ENCODE measurements at places on chromosomes 16 and 17.

GRCh38 chr17:35709874-35710273 is 21.6 kb upstream of the RASL10B start:
- DNase-seq: no peak

GRCh38 chr17:32732296-32732642 is 144.7 kb downstream of the MYO1D start:
- DNase-seq: no peak

DNA sequence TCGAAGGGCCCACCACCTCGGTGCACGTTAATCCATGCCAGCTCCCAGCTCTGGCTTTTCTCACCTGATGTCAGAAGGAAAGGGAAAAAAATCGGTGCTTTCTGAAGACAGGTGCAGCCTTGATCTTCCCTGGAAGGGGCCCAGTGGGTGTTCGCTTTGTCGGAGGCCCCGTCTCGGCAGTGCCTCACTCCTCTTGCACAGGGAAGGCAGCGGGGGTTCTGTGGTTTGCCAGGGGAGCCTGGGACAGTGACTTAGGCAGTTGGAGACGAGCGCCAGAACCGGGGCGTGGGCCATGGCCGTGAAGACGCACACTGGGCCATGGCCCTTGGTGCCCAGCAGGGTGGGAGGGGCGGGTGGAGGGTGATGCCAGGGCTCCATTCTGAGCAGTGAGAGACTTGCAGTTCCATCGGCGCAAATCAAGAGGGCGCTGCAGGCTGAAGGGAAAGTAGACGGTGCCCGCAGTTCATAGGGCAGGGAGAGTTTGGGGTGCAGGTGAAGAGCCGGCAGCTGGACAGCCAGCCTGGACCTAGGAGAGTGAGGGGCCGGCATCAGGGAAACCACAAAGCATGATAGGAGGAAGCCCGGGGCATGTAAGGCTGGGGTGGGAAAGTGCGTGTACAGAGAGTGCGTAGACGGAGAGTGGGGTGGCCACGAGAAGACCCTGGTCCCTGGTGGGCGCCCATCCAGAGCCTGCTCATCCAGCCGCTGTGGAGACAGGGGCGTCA is 101.3 kb upstream of the CHMP6 start:
- DNase-seq: no peak

- no peak for DNase-seq
Observed at GRCh38 chr16:75798714-75799113, 72.4 kb upstream of the CPHXL start.

DNA sequence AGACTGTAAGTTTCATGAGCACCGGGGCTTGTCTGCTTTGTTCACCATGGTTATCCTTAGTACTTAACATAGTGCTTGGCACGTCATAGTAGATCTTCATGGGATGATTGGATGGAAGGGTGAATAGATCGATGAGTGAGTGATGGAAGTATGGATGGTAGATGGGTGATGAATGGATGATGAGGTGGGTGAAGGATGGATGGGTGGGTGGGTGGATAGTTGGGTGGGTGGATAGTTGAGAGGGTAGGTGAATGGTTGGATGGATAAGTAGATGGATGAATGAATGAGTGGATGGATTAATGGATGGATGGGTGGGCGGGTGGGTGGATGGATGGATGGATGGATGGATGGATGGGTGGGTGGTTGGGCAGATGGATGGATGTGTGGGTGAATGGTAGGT is 133.2 kb upstream of the PLCG2 start:
- DNase-seq: no peak
